ENCODE measurements at places on chromosomes 7 and 10. TPM values are rescaled to one million over a fixed set of nuclear protein-coding genes. Genes with fewer than 3 reads are reported as not detected.
A peak's percentile ranks its signal among the peaks of the same experiment; 100 is the strongest.

DNA sequence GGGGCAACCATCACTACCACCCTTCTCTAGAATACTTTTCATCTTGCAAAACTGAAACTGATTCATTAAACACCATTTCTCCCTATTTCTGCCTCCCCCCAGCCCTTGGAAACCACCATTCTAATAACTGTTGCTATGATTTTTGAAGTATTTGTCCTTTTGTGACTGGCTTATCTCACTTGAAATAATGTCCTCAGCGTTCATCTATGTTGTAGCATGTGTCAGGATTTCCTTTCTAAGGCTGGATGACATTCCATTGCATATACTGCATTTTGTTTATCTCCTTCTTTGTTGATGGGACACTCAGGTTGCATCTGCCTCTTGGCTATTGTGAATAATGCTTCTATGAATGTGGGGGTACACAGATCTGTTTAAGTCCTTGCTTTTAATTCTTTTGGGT lies 327.6 kb upstream of the ZNF32 start:
- peaks cover 15% of the 10 kb centered on the region for H3K27me3 ChIP-seq
- DNase-seq = no peak
- H3K27ac ChIP-seq = no peak overlapping the region

DNA sequence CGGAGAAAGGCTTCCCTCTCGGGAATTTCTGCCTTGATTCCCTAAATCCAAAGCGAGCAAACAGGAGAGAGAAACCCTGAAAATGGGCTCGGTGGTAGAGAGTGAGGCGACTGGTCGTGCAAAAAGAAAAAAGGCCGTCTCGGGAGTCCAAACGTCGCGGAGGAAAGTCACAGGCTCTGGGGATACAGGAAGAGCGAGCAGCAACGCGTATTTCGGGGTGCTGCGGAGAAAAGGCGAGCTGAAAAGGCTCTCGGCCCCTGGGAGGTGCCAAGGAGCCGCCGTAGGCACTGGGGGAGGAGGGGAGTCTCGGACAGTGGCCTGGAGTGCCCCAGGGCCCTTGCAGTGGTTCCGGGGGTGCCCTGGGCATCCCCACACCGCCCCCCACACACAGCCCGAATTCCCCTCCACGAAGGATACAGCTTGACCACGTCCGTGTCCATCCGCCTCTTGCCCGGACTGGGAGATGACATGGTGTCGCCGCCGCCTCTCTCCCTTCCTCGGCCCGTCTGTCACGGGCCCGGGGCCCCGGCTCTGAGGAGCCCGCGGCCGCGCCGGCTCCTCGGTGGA lies 591 bp downstream of the UBE2H start:
- H3K36me3 ChIP-seq = no peaks in the 10 kb centered on the region
- no peak for DNase-seq
- no peaks in the 10 kb centered on the region for H3K27me3 ChIP-seq
- no peak overlapping the region for H3K4me3 ChIP-seq
- H3K4me1 ChIP-seq = peaks cover 13% of the 10 kb centered on the region

GRCh38 chr10:64394744-64395143 lies 873.5 kb downstream of the REEP3 start:
- H3K4me3 ChIP-seq = no peak overlapping the region
- H3K27me3 ChIP-seq = no peaks in the 10 kb centered on the region
- DNase-seq = no peak
- no peak overlapping the region for H3K27ac ChIP-seq
- H3K4me1 ChIP-seq = no peaks in the 10 kb centered on the region

Gene NOS3
- total RNA-seq = 1.7 TPM

DNA sequence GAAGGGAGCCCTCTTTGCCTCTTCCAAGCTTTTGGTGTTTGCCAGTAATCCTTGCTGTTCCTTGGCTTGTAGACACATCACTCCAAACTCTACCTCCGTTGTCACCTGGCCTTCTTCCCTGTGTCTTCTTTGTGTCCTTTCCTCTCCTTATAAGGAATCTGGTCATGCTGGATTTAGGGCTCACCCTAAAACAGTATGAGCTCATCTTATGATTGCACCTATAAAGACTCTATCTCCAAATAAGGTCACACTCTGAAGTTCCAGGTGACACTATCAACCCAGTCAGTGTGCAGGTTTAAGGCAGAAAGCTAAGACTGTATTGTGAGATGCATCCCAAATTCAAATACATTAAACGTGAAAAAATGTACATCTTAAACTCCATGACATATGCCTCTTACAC lies 49.0 kb upstream of the ZRANB1 start:
- H3K27ac ChIP-seq = peak overlapping the region; percentile 64
- no peak overlapping the region for H3K4me3 ChIP-seq
- no peaks in the 10 kb centered on the region for H3K4me1 ChIP-seq
- DNase-seq = no peak
- H3K27me3 ChIP-seq = no peaks in the 10 kb centered on the region

GRCh38 chr10:113069595-113069994 lies 119.5 kb downstream of the TCF7L2 start:
- DNase-seq = no peak
- H3K36me3 ChIP-seq = peaks cover 18% of the 10 kb centered on the region

Gene FAM131B
- 2.1 TPM for total RNA-seq

DNA sequence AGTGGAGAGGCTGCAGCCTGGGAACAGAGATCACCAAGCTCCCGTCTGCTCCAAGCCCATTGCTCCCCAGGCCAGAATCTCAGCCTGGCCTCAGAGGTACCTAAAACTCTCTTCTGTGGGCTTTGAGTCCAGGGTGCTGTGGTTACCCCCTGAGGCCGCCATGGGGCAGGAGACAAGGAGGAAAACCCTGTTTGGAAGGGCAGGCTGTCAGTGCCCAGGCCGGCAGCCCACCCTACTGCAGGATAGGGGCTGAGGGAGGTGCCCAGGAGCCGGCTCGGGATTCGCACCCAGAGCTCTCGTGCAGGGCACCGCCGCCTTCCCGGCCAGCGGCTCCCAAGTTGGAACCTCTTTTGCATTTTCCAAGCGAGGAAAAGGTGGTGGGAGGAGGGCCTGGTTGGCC lies 24.5 kb downstream of the UNCX start:
- H3K27ac ChIP-seq = no peak overlapping the region
- H3K4me3 ChIP-seq = no peak overlapping the region
- H3K36me3 ChIP-seq = no peaks in the 10 kb centered on the region
- peaks cover 12% of the 10 kb centered on the region for H3K4me1 ChIP-seq
- peaks cover 46% of the 10 kb centered on the region for H3K27me3 ChIP-seq

GRCh38 chr7:41024126-41024525 lies 678.8 kb downstream of the INHBA start:
- DNase-seq = no peak
- no peak overlapping the region for H3K4me3 ChIP-seq
- no peak overlapping the region for H3K27ac ChIP-seq

DNA sequence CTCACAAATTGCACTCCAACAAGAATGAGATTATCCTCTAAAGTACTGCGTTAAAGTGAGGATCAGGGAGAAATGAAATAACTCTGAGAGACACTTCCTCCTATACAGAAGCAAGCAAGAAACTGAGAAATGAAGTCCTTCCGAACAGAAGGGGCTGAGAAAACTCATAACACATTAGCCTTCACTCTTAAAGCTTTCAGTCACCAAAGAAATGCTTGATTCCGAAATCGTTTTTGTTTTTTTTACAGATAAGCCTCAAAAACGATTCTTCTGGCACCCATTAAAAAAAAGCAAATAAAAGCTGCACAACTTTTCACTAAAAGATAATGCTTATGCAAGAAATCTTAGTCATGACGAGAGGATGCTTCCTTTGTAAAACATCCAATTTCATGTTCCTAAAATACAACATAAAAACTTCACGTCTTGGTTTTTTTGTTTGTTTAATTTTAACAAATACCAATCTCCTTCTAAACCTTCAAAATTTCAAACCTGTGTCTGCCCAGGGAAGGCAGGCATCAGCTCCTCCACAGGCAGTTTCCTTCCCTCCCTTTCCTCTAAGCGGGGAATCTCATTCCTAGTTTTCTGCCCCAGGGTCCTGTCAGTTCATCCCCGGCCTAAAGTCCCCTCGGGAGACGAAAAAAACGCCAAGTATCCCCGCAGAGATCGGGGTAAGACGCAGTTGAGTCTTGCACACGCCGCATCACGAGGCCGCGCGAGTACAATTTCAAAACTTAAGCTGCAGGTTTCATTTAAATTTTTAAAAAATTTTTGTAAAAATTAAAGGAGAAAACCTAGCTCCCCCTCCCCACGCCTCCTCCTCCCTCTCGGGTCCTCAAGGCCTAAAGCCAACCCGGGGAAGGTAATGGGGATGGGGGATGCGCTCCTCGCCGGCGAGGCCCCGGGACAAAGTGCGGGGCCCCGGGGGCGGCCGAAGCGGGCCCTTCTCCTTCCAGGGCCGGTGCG lies 1.1 kb downstream of the BAZ1B start:
- H3K27me3 ChIP-seq = no peaks in the 10 kb centered on the region
- peaks cover 29% of the 10 kb centered on the region for H3K4me1 ChIP-seq
- H3K27ac ChIP-seq = peak overlapping the region; percentile 92
- peaks cover 22% of the 10 kb centered on the region for H3K36me3 ChIP-seq
- DNase-seq = no peak

DNA sequence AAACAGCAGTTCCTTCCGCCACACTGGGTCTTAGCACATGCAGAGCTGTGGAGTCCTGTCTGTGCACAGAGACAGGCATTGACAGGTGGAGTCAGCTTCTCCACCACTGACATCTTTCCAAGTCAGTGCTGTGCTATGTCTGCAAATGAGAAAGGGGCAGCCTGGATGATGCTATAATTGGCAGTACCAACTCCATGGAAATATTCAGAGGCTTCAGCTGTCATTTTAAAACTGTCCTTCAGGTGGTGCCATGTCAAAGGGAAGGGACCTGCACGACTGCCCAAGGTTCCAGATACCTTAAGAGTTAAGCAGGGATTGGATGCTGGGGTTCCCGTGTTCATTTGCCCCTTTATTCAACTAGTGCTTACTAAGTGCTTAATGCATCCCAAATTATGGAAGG lies 258.0 kb upstream of the PRKCQ start:
- peaks cover 13% of the 10 kb centered on the region for H3K27me3 ChIP-seq
- no peak overlapping the region for H3K27ac ChIP-seq
- no peak overlapping the region for H3K4me3 ChIP-seq
- no peaks in the 10 kb centered on the region for H3K36me3 ChIP-seq
- no peaks in the 10 kb centered on the region for H3K4me1 ChIP-seq
- no peak for DNase-seq

DNA sequence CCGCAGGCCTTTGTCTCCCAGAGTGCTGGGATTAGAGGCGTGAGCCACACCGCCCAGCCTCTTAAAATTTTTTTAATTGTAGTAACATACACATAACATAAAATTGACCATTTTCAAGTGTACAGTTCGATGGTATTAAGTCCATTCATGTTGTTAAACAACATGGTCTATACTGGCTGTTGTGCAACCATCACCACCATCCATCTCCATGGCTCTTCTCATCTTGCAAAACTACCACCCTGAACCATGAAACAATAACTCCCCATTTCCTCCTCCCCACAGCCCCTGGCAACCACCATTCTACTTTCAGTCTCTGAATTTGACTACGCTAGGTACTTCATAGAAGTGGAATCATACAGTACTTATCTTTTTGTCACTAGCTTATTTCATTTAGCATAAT lies 7.9 kb upstream of the ZFYVE27 start:
- no peak overlapping the region for H3K4me3 ChIP-seq
- peaks cover 5% of the 10 kb centered on the region for H3K4me1 ChIP-seq
- H3K36me3 ChIP-seq = no peaks in the 10 kb centered on the region
- peaks cover 4% of the 10 kb centered on the region for H3K27me3 ChIP-seq
- H3K27ac ChIP-seq = no peak overlapping the region

Gene TEX47
- total RNA-seq = not detected

Gene TWIST1
- 121 TPM for total RNA-seq

GRCh38 chr7:16004702-16005101 lies 318.2 kb upstream of the MEOX2 start:
- H3K27ac ChIP-seq = no peak overlapping the region
- DNase-seq = no peak
- no peak overlapping the region for H3K4me3 ChIP-seq
- H3K4me1 ChIP-seq = peaks cover 3% of the 10 kb centered on the region
- H3K27me3 ChIP-seq = peaks cover 3% of the 10 kb centered on the region
- H3K36me3 ChIP-seq = no peaks in the 10 kb centered on the region

GRCh38 chr7:5445981-5446594 lies 22.5 kb upstream of the TNRC18 start:
- H3K27ac ChIP-seq = peak overlapping the region; percentile 41
- no peak overlapping the region for H3K4me3 ChIP-seq
- no peak for DNase-seq
- H3K36me3 ChIP-seq = no peaks in the 10 kb centered on the region
- peaks cover 5% of the 10 kb centered on the region for H3K4me1 ChIP-seq
- no peaks in the 10 kb centered on the region for H3K27me3 ChIP-seq

- DNase-seq = no peak
- peaks cover 9% of the 10 kb centered on the region for H3K27me3 ChIP-seq
- H3K36me3 ChIP-seq = peaks cover 14% of the 10 kb centered on the region
- H3K4me3 ChIP-seq = peak overlapping the region; percentile 91
These were observed 5.0 kb upstream of the TNRC18 start for GRCh38 chr7:5428478-5429252.

DNA sequence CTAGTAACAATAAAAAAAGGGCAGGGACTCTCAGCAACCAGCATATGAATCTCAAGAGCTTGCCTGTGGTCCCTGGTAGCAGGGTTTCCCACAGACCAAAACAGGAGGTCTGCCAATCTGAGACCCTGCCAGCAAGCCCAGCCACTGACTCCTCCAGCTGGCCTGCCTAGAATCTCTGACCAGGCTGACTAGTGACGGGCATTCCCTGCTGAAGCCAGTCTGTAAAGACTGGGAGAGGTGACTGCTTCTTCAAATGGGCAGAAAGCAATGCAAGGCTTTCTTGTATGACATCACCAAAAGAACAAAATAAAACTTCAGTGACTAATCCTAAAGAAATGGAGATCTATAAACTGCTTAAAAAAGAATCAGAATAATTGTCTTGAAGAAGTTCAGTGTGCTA lies 249.4 kb downstream of the TCF7L2 start:
- no peaks in the 10 kb centered on the region for H3K27me3 ChIP-seq
- no peaks in the 10 kb centered on the region for H3K4me1 ChIP-seq
- no peaks in the 10 kb centered on the region for H3K36me3 ChIP-seq
- no peak overlapping the region for H3K27ac ChIP-seq

Gene GIMAP5
- not detected for total RNA-seq

DNA sequence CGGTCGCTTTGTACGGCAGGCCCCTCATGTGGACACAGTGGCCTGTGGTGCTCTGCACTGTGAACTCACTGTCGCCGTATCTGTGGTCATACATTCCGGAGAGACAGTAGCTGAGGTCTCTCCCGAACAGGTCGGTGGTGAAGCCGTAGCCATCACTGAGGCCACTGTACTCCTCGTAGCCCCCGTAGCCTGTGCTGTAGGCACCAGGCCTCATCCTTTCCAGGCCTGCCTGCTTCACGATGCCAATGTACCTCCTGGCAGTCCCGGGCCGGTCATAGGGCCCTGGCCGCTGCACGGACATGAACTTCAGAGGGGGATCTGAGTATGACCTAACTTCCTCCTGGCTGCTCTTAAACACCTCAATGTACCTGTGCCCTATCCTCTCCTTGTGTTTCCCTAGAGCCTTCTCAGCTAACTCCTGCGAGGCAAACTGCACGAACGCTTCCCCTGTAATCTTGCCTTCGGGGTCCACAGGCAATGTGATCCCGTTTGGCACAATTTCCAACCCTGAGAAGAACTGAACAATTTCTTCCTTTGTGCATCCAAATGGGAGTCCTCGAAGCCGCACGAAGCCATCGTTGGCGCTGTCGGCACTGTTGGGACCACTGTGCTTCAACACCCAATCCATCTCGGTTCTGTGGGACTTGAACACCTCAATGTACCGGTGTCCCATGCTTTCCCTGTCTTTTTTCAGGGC lies 15.7 kb downstream of the FXYD4 start:
- H3K4me3 ChIP-seq = no peak overlapping the region
- H3K4me1 ChIP-seq = peaks cover 18% of the 10 kb centered on the region
- peaks cover 36% of the 10 kb centered on the region for H3K36me3 ChIP-seq
- DNase-seq = no peak
